Fibroblast of skin of abdomen (primary cell): ENCODE measurements at places on chromosomes 7 and 10.

- no peak for DNase-seq
These were observed 128.8 kb upstream of the FZD8 start for GRCh38 chr10:35770817-35771355.

- peak; percentile 13 for DNase-seq
These were observed 46.7 kb downstream of the PKD1L1 start for GRCh38 chr7:47901542-47901941.

DNA sequence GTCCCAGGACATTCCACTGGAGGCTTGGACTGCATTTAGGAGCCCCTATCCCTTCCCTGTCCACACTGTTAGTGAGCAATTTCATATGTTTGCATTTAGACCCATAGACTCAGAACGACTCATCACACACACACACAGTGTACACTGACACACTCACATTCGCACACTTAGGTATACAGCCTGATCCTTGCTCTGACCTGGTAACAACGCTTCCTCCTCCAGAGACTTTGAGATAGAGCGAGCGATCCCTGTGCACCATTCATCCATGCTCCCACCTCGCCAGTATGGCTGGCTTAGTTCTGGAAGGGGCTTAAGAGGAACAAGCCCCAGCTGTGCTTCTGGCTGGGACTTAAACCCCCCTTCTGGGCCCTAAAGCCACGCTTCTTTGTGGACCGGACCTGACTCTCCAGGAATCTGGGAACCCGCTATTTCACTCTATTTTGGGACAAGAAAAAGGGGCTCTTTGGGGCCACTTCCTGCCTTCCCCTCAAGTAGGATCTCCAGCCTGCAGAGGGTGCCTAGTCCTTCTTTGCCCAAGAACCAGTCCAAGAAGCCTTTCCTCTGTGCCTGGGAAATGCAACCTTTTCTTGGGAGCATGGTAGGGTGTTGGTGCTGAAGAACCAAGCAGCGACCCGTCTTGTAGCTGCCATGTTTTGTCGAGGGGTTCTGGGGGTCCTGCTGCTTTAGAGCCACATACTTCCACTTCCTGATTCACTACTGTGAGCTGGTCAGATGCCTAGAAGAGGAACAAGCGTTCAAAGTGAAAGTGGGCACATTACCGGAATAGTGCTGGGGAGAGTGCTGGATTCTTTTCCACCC, 1.1 kb upstream of the HOXA13 start:
- no peak for DNase-seq

DNA sequence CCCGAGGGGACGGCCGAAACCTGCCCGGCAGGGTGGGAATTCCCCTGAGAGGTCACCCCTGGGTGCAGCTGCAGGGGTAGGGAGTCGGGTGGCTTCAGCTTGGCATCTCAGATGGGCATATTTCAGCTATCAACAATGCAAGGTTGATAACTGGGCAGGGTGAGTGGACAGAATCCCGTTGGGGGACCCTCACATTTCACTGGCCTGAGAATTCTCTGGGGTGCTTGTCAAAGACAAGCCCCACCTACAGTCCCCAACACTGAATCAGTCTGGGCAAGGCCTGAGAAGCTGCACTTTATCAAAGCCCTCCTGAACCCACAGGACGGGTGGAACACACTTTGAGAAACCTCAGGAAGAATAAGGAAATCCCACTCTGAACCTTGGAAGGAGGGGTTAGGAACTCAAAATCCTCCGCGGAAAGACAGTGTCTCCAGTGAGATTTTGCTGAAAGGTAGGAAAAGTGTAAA, 3.1 kb downstream of the RGS10 start:
- no peak for DNase-seq

GRCh38 chr7:41892356-41893100, 189.6 kb upstream of the INHBA start:
- DNase-seq = no peak

- no peak for DNase-seq
These were observed 218.6 kb downstream of the CELF2 start for GRCh38 chr10:11236234-11236633.

DNA sequence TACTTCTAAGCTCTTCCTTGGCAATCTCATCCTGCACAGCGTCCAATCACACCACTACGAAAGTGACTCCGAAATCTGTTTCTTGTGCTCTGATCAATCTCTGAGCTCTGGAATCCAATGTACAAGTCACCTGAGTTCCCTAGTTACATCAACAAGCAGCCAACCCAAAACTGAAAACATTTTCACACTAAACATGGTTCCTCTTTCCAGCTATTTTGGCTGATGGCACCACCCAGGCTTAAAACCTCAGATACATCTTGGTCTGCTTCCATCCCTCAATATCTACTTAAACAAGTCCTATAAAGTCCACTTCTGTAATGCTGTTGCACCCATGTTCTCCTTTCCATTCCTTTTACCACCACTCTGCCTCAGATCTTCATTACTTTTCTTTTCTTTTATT, 3.6 kb downstream of the BLOC1S2 start:
- DNase-seq = no peak

DNA sequence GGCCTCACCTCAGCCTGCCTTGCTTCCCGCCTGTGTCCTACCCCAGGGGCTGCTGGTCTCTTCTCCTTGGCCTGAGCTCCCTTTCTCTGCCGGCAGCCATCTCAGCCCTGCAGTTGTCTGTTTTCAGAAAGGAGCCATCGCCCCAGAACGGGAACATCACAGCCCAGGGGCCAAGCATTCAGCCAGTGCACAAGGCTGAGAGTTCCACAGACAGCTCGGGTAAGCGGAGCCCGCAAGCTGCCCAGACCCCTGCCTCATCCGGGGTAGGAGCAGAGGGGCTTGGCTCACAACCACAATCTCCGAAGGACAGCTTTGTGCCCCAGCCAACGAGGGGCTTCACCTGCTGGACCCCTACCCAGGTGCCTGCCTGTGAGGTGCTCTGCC, 5.3 kb upstream of the DEPP1 start:
- no peak for DNase-seq

- DNase-seq = no peak
These were observed 235.2 kb upstream of the SP4 start for GRCh38 chr7:21192657-21193056.

- no peak for DNase-seq
These were observed 58.9 kb downstream of the CAMK2B start for GRCh38 chr7:44266526-44266925.

- DNase-seq = no peak
These were observed 34.1 kb downstream of the SH2B2 start for GRCh38 chr7:102320601-102321350.

- DNase-seq = no peak
These were observed 84.4 kb downstream of the OTUD1 start for GRCh38 chr10:23523251-23523650.

DNA sequence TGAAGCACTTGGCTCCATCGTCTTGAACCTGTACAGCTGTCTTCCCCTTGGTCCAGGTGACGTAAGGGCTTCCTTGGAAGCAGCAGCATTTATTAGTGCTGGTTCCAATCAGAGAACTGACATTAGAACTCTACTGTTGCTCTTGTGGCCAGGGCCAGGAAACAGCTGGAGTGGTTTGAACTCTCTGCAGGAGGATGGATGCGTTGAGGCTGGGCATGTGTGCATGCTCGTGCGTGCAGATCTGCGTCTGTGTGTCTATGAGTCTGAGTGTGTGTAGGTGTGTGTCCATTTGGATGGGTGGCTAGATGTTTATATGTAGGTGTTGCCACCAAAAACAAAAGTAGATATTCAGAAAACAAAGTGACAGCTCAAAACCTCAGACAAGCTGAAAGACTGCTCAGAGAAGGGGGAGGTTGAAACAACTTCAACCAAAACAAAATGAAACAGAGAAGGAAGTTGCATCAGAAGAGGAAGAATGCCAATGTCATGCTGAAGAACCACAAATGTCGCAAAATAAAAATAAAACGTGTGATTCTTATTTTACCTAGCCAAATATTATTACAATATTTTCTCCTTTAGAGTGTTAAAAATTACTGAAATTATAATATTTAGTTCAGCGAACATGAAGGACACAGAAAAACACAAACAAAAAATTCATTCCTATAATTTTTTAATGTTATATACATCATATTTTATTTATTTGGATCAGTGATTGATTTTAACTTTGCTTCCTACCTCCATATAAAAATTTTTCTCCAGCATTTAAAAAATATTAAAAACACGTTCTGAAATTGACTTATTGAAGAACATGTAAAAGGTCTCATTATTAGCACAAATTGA, 96.1 kb upstream of the MKLN1 start:
- DNase-seq = peak; percentile 71

DNA sequence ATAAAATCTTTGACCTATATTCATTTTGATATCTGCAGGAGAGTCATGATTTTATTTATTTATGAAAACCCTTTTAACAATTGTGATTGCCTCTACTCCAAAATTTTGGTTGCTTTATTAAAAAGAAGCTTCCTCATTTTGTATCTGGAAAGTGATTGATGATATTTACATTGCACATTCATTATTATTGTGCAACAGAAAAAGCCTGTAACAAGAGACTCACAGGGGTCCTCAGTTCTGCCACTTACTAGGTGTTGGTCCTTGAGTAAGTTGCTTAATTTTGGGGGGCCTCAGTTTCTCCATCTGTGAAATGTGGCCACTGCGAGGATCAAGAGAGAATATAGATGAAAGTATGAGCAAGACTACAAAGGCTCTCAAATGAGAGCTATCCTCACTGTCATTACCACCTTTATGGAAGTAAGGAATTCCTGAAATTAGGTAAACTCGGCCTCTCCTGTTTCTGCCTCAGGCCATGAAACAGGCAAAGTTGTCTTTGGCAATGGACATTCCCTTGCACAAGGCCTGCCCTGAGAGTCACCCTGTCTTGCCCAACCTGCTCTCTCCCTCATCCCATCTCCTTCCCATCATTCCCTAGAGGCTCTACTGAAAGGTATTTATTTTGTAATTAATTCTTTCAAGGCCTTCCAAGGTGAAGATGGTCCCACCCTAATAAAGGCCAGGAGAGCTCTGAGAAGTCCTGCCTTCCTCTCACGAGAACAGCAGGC, 66.1 kb upstream of the ABLIM1 start:
- no peak for DNase-seq

DNA sequence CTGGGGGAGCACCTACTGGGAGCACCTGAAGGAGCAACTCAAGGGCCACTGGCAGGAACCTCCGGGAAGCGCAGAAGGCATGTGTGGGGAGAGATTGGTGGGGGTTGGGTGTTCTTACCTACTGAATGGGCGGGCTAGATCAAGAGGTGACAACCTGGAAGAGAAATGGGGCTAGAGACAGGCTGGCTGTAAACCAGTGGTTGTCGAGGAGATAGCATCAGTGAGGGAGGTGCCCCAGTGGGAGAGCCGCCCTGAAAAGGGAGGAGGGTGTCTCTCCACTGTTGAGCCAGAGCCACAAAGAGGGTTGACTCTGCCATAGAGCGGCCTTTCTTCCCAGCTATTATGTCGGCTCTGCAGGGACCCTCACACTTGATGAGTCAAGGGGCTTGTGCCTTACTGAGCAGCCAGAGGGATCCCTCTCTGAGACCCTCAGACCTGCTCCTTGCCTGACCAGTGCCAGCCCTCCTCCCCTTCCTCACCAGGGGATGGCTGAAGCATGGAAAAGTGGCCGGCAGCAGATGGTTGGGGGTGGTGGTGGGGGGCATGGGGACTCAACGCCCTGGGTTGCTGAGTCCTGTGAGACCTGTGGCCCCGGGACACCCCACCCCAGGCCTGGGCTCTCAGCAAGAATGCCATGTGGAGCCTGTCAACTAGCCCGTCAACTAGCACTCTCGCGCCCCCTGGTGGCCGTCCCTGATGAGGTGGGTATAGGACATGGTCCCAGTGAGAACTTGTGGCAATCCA, 36.4 kb upstream of the PURB start:
- DNase-seq = peak; percentile 66

GRCh38 chr10:71247804-71248203, 35.4 kb downstream of the UNC5B start:
- no peak for DNase-seq

DNA sequence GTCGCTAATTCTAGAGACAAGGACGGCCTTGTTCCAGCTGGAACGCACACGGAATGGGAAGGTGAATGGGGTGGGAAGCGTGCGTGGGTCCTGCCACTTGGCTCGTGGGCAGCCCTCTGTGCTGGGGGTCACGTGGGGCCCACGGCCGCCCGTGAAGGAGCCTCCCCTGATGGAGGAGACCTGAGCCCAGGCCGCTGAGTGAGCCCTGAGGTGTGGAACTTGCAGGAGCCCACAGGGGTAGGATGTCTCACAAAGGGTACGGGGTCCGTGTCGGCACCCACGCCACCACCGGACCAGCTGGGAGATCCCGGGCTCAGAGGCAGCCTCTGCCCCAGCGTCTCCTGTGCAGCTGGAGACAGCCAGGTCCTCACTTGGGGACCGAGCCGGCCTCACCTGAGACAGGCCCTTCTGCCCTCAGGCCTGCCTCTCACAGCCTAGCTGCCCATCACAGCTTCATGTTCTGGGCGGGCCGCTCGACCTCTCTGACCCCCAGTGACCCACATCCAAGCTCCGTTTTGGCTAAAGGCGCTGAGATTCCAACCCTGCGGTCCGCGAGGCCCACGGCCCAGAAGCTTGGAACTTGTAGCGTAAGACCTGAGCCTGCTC, 84.8 kb downstream of the FOXL3 start:
- DNase-seq = no peak

GRCh38 chr7:24466168-24466768, 107.0 kb upstream of the PALS2 start:
- DNase-seq = no peak

GRCh38 chr7:72465521-72465920, 53.4 kb upstream of the CALN1 start:
- no peak for DNase-seq

DNA sequence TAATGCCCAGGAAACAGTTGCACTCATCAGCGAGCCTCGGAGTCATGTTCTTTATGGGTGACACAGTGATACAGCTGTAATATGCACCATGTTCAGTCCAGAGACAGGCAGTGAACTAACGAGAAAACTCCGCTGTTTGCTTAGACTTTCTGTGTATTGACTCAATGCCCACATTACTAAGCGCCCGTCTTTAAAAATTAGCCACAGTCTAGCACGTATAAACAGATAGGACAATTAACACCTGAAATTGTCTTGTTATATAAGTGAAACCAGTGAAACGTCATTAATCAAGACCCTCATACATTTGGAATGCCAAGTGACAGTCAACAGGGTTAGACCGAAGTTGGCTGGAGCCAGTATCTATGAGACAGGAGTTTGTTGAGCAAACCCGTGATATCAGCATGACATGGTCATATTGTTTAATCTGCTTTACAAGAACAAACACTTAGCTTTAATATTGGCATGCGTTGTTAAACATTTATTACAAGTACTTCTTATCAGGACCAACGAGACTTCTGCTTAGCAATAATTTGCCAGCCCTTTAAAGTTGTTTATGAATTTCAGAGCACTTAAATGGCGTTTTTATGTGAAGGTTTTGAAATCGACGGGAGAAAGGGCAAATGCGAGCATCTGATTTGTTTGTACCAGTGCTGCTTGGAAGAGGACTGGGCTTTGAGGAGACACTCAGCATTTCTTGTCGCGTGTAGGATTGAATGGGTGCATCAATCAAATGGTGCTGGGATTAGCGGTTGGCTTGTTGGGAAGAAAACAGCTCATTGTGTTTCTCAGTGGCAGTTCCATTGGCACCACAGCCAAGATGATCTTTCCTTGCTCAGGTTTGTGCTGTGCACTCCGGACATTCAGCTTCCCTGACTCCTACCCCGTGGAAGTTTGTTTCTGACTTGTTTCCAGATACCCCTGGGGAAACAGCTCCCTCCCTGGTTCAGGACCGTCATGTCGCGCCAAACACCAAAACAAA, 56.3 kb downstream of the CAMK1D start:
- DNase-seq = no peak
